Skin of body (tissue), 3 donors: ENCODE measurements at places on chromosomes 3 and 15. TPM values are rescaled to one million over a fixed set of nuclear protein-coding genes. Genes with fewer than 3 reads are reported as not detected.

The FBXL22 gene
- 1.9 TPM for total RNA-seq

The IL17RE gene
- 6.3 TPM for total RNA-seq

The NMNAT3 gene
- 6.7 TPM for total RNA-seq

The STRA6 gene
- 0.49 TPM for total RNA-seq

The LRRN1 gene
- 20.9 TPM for total RNA-seq

The TTLL13 gene
- total RNA-seq: not detected

The LRTM1 gene
- total RNA-seq: 7.4 TPM

The ACP3 gene
- 21.8 TPM for total RNA-seq

The CCR3 gene
- total RNA-seq: 0.49 TPM

The GPR87 gene
- 13.3 TPM for total RNA-seq

The PLA2G4E gene
- total RNA-seq: 33.8 TPM

The ATP13A4 gene
- 22.4 TPM for total RNA-seq

The TMC3 gene
- total RNA-seq: 0.20 TPM

The GXYLT2 gene
- 65.3 TPM for total RNA-seq

The DAZL gene
- total RNA-seq: not detected

The ST8SIA2 gene
- total RNA-seq: 3.2 TPM

The CCDC39 gene
- not detected for total RNA-seq

The TMEM212 gene
- total RNA-seq: not detected

The ADGRG7 gene
- 0.10 TPM for total RNA-seq

The ABCC5 gene
- total RNA-seq: 26.0 TPM

The FOXB1 gene
- not detected for total RNA-seq

The TMEM207 gene
- not detected for total RNA-seq

The ARPP21 gene
- total RNA-seq: 8.1 TPM

The SMCO1 gene
- 0.79 TPM for total RNA-seq

The CHRNB4 gene
- total RNA-seq: not detected

The STRIT1 gene
- total RNA-seq: 2.5 TPM

The PCOLCE2 gene
- 2.4 TPM for total RNA-seq

The ZBED2 gene
- 1.4 TPM for total RNA-seq

The GASK1A gene
- 16.5 TPM for total RNA-seq

The KIF7 gene
- 7.0 TPM for total RNA-seq

The ADAMTS9 gene
- total RNA-seq: 132 TPM

The SNTN gene
- total RNA-seq: not detected

The CAV3 gene
- total RNA-seq: 16.4 TPM

The TRIP4 gene
- total RNA-seq: 15.5 TPM

The TJP1 gene
- 76.4 TPM for total RNA-seq

The GOLGA8A gene
- total RNA-seq: 41.5 TPM

The C2CD4A gene
- not detected for total RNA-seq

The MUC4 gene
- 0.30 TPM for total RNA-seq

The TM4SF18 gene
- 16.6 TPM for total RNA-seq

The INSYN1 gene
- total RNA-seq: 7.7 TPM

The KIF15 gene
- total RNA-seq: 9.5 TPM

The TMEM158 gene
- 2.4 TPM for total RNA-seq

The GOLGA6L7 gene
- not detected for total RNA-seq

The MANF gene
- 32.2 TPM for total RNA-seq

The KIF9 gene
- 2.1 TPM for total RNA-seq
